ENCODE measurements at places on chromosomes 12 and 14.

DNA sequence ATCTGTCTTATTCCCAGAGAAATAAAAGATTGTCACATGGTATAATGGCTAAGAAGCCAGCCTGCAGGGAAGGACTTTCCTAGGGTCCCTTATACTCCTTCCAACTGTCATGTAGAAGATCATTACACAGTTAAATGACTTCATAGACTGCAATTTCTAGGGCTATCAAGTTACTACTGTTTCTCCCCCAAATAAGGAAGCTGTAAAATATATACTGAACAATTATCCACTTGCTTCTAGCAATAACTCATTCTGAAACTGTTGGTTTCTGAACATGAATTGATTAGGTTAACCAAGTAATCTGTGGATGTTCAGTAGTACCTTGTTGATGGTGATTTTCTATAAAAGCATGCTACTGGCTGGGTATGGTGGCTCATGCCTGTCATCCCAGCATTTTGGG is 44.6 kb downstream of the A2ML1 start:
- DNase-seq: no peak

DNA sequence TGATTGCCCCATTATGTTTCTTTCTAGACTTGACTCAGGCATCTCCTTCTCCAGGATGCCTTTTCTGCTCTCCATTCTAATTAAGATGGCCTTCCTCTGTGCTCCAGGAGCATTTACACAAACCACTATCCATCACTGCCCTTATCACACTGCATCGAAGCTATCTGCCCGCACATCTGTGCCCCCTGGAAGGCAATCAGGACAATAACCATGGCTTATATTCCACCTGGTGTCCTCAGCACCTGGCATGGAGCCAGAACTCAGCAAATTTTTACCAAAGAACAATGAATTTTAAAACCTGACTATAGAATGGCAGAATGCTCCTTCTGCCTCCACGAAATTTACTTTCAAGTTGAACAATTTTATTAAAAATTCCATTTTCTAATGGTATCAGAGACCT is 465.8 kb downstream of the APAF1 start:
- DNase-seq: no peak

DNA sequence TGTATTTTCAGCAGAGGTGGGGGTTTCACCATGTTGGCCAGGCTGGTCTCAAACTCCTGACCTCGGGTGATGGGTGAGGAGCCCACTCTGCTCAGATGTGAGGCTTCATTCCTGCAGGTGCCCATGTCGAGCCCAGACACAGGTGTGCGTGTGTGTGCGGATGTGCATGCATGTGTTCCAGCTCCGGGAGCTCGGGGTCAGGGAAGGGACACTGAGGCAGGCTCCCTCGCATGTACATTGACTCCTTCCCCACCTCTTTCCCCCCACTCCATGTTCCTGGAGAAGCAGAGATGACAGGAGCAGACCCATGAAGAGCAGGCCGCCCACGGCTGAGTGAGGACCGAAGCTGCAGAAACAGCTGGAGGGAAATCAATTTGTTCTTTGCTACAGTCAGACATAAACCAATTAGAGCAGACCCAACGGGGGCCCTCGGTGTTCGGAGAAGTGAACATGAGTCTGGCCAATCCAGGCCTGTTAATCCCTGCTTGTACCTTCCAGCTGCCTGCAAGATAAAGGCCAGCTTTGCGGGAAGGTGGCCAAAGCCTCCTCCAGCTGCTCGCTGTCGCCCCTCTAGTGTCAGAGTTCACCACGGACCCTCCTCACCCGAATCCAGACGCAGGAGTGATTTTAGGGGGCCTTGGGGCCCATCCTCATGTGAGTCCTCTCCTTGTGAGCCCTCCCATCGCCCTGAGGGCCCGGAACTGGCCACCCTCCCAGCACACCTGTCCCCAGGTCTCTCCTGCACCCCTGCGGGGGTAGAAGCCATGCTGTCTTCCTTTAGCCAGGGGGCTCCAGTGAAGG is 321.0 kb upstream of the RTL1 start:
- DNase-seq: no peak

- DNase-seq: no peak
These were observed 20.9 kb downstream of the RNASE9 start for GRCh38 chr14:20539906-20540305.

GRCh38 chr12:54215989-54216796 is 27.4 kb upstream of the SMUG1 start:
- peak; percentile 62 for DNase-seq

DNA sequence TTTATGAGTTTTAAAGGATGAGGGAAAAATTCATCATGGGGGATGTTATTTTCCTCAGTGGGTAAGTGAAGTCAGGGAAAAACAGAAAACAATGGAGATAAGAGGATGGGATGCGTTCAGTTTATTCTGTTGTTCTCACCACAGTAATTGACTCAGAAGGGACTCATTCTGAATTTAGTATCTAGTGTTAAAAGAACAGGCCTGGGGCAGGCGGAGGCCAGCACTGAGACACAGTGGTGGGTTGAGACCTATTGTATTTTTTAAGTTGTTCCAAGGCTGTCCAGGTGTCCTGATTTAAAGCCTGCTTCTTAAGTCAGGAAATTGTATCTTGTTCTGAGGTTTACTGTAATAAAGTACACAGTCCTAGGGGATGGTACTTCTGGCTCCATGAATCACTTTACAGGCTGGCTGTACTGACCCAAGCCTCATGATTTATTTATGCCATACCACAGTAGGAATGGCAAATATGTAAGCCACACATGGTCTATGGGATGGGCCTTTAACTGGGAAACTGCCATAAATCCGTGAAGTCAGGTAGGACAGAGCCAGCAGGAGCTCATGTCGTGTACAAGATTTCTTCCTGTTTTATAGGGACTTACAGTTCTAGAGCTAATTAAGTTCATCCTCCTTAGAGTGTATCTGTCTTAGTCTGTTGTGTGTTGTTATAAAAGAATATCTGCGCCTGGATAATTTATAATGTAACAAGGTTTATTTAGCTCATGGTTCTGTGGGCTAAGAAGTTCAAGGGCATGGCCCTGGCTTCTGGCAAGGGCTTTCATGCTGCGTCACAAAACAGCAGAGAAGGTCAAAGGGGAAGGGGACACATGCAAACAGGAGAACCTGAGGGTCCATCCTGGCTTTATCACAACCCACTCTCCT is 244.1 kb downstream of the FBXL14 start:
- no peak for DNase-seq

GRCh38 chr12:106682594-106683234 is 91.8 kb upstream of the RIC8B start:
- DNase-seq: no peak

- no peak for DNase-seq
These were observed 158.9 kb upstream of the AMIGO2 start for GRCh38 chr12:47238669-47239114.

- DNase-seq: peak; percentile 68
These were observed 4.4 kb downstream of the CACNA1C start for GRCh38 chr12:2057041-2057794.

DNA sequence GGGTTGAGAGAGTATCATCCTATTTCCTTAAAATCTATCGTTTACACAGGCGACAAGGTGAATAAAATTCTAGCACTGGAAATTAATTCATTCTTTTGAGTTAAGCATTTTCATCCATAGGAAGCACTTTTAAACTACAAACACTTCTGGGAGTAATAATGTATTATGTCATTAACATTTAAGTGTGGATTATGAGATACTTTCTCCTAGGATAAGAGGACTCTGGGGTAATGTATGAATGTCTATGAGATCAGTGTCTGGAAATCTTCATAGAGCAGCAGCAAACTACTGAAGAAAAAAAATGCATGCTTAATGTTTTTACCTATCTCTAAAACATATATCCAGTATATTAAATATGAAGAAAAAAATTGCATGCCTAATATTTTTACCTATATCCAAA is 86.9 kb downstream of the EPS8 start:
- DNase-seq: no peak

GRCh38 chr12:26187014-26187798 is 8.2 kb upstream of the SSPN start:
- DNase-seq: no peak
